CD8-positive, alpha-beta memory T cell (primary cell): ENCODE measurements at places on chromosomes 3 and 15. TPM values are rescaled to one million over a fixed set of nuclear protein-coding genes. Genes with fewer than 3 reads are reported as not detected.

DNA sequence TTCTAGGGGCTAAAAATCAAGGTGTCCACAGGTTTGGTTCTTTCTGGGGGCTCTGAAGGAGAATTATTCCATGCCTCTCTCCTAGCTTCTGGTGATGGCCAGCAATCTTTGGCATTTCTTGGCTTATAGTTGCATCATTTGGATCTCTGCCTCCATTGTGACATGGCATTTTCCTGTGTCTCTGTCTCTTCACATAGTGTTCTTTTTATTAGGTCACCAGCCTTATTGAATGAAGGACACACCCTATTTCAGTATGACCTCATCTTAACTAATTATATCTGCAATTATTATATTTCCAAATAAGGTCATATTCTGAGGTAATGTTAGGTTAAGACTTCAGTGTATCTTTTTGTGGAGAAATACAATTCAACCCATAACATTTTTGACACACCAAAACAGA lies 3.2 kb upstream of the GBE1 start:
- H3K27ac ChIP-seq: no peak overlapping the region
- no peaks in the 10 kb centered on the region for H3K27me3 ChIP-seq
- DNase-seq: no peak
- H3K4me3 ChIP-seq: no peak overlapping the region

Gene PRTG
- total RNA-seq: not detected

- H3K27me3 ChIP-seq: peaks cover 6% of the 10 kb centered on the region
- DNase-seq: no peak
- H3K27ac ChIP-seq: no peak overlapping the region
Measured at GRCh38 chr15:25670025-25670554, 193.0 kb downstream of the ATP10A start.

DNA sequence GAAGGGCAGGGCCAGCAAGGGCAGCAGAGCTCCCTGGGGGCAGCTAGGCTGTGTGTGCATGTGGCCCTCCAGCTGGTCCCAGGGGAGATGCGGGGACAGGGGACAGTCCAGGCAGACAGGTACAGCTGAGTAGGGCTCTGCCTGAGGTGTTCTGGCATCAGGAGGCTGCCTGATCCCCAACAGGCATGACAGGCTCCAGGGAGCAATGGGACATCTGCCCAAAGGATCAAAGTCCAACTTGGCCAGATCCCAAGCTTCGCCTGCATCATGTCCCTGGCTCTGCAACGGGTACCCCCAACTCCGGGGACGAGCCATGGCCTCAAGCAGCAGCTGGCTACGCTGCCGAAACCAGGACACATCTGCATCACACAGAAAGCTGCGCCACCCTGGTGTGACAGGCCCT lies 21.8 kb downstream of the ATRIP start:
- no peaks in the 10 kb centered on the region for H3K27me3 ChIP-seq
- no peak for DNase-seq
- H3K36me3 ChIP-seq: peaks cover 28% of the 10 kb centered on the region
- H3K27ac ChIP-seq: no peak overlapping the region

DNA sequence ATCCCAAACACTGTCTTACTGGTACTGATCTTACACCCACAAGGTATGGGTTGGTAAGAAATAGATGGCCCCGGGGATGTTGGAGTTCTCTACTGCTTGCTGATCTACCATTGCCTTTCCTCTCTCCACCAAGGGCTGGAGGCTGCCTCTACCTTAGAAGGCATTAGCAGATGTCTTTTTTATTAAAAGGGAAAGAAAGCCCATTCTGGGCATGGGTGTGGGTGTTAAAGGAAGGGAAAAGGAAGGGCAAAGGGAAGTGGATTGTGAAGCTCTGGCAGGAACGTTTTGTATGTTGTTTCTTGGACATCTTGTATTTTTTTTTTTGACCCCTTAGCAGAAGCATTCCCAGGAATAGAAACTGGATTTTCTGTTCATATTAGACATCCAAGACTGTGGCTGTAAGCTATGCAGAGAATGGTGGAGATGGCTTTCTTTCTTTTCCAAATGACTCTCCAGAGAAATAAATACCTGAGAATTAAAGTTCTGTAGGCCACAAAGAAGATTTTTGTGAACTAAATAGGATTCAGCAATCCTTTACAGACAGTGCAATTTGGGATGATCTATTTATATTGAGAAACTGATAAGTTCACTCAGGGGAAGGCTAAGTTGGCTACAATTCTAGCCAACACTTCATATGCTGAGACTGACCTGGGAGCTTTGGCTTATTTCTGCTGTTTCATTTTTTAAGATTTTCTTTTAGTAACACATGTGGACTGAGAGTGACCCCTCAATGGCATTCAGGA lies 108.8 kb downstream of the TOP2B start:
- DNase-seq: no peak
- H3K4me1 ChIP-seq: no peaks in the 10 kb centered on the region
- no peak overlapping the region for H3K27ac ChIP-seq
- H3K4me3 ChIP-seq: no peak overlapping the region
- no peaks in the 10 kb centered on the region for H3K27me3 ChIP-seq
- H3K36me3 ChIP-seq: no peaks in the 10 kb centered on the region

- H3K4me3 ChIP-seq: no peak overlapping the region
- no peaks in the 10 kb centered on the region for H3K36me3 ChIP-seq
- no peaks in the 10 kb centered on the region for H3K4me1 ChIP-seq
Measured at GRCh38 chr3:42755681-42756578, 17.1 kb downstream of the CCDC13 start.

GRCh38 chr15:44099671-44100070 lies 95.4 kb downstream of the FRMD5 start:
- H3K4me3 ChIP-seq: no peak overlapping the region
- H3K27me3 ChIP-seq: no peaks in the 10 kb centered on the region
- no peak overlapping the region for H3K27ac ChIP-seq
- no peaks in the 10 kb centered on the region for H3K4me1 ChIP-seq
- H3K36me3 ChIP-seq: no peaks in the 10 kb centered on the region
- DNase-seq: no peak

Gene FANCD2OS
- not detected for total RNA-seq

Gene SLCO2A1
- not detected for total RNA-seq

- DNase-seq: no peak
- H3K4me1 ChIP-seq: no peaks in the 10 kb centered on the region
- H3K36me3 ChIP-seq: no peaks in the 10 kb centered on the region
- no peak overlapping the region for H3K4me3 ChIP-seq
- H3K27me3 ChIP-seq: no peaks in the 10 kb centered on the region
- no peak overlapping the region for H3K27ac ChIP-seq
Measured at GRCh38 chr3:15497964-15498363, 23.5 kb downstream of the COLQ start.

Gene NR2F2
- not detected for total RNA-seq

GRCh38 chr15:59380902-59381610 lies 8.4 kb upstream of the MYO1E start:
- no peak overlapping the region for H3K27ac ChIP-seq
- DNase-seq: no peak
- H3K27me3 ChIP-seq: no peaks in the 10 kb centered on the region
- no peak overlapping the region for H3K4me3 ChIP-seq

DNA sequence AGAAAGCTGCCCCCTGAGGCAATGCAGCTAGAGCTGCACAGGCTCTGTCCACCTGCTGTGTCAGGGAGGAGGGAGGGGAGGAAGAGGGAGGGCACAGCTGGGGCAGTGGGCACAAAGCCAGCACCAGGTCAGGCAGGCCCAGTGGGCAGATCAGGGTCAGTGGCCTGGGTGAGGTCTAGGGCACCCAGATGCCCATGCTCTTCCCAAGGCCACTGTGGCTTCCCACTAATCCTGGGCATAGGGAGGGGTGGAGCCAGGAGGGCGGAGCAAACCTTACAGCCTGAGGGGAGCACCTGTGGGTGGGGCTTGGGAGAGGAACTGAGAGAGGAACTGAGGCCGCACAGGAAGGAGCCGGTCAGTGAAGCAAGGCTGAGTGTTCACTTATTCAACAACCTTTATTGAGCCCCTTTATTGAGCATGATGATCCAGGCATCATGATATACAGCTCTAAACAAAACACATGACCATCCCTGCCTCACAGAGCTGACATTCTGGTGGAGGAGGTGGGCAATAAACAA lies 55.0 kb downstream of the RHCG start:
- no peaks in the 10 kb centered on the region for H3K36me3 ChIP-seq
- H3K4me3 ChIP-seq: no peak overlapping the region
- no peak overlapping the region for H3K27ac ChIP-seq
- no peak for DNase-seq
- no peaks in the 10 kb centered on the region for H3K4me1 ChIP-seq
- H3K27me3 ChIP-seq: peaks cover 6% of the 10 kb centered on the region

- no peak for DNase-seq
- H3K27ac ChIP-seq: no peak overlapping the region
- no peaks in the 10 kb centered on the region for H3K36me3 ChIP-seq
- H3K4me3 ChIP-seq: no peak overlapping the region
- H3K4me1 ChIP-seq: peaks cover 68% of the 10 kb centered on the region
- no peaks in the 10 kb centered on the region for H3K27me3 ChIP-seq
Measured at GRCh38 chr15:63211549-63211948, 22.1 kb downstream of the RAB8B start.

Gene GOLGA6A
- 0.07 TPM for total RNA-seq

Gene IL17RE
- 1.2 TPM for total RNA-seq

GRCh38 chr15:57526076-57526475 lies 65.6 kb upstream of the MYZAP start:
- H3K4me1 ChIP-seq: no peaks in the 10 kb centered on the region
- no peak overlapping the region for H3K27ac ChIP-seq
- H3K4me3 ChIP-seq: no peak overlapping the region
- DNase-seq: no peak

DNA sequence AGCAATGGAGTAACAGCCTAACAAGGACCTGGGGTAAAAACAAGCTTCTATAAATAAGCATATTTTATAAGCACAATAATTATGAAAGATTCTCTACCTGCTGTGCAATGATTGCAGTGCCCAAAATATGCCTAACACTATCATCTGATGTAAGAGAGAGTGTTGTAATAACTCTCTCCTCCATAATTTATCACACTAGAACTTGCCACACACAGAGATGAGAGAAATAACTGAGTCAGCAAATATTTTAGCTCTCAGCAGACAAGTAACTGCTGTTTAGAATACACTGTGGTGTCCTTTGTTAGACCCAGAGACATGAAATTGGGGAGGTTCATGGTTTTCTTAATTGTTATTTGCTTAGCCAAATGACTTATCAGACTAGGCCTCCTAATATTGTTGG lies 105.3 kb upstream of the ACP3 start:
- H3K27ac ChIP-seq: no peak overlapping the region
- no peak for DNase-seq
- no peaks in the 10 kb centered on the region for H3K27me3 ChIP-seq
- no peaks in the 10 kb centered on the region for H3K4me1 ChIP-seq

- no peaks in the 10 kb centered on the region for H3K36me3 ChIP-seq
- no peak overlapping the region for H3K4me3 ChIP-seq
- H3K27ac ChIP-seq: no peak overlapping the region
- no peaks in the 10 kb centered on the region for H3K27me3 ChIP-seq
Measured at GRCh38 chr3:181790561-181790960, 78.8 kb downstream of the SOX2 start.

GRCh38 chr3:131596884-131597283 lies 94.1 kb upstream of the MRPL3 start:
- H3K4me1 ChIP-seq: no peaks in the 10 kb centered on the region
- no peaks in the 10 kb centered on the region for H3K36me3 ChIP-seq
- no peaks in the 10 kb centered on the region for H3K27me3 ChIP-seq

GRCh38 chr3:9156604-9157003 lies 92.8 kb downstream of the SRGAP3 start:
- no peak for DNase-seq
- no peak overlapping the region for H3K27ac ChIP-seq
- no peaks in the 10 kb centered on the region for H3K36me3 ChIP-seq
- H3K4me3 ChIP-seq: no peak overlapping the region

Gene TMEM212
- total RNA-seq: not detected

Gene CYP1A2
- total RNA-seq: not detected

DNA sequence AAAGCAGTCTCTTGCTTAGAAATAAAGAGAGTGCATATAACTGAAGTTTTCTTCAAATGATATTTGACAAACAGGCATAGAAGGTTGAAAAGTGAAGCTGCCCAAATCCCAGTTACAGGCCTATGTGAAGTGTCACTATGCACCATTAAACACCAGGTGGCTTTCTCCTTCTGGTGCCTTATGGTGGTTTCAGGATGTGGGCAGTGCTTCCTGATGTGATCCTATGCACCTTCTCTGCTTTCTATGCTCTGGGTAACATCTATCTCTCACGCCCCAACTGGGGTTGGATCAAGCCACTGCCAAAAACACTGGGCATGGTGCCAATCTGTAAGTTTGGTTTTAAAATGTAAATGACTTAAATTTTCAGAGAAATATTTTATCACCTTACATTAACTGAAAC lies 744.7 kb downstream of the TUSC7 start:
- H3K4me3 ChIP-seq: no peak overlapping the region
- no peaks in the 10 kb centered on the region for H3K27me3 ChIP-seq
- no peaks in the 10 kb centered on the region for H3K36me3 ChIP-seq
- no peak overlapping the region for H3K27ac ChIP-seq
- no peak for DNase-seq

- no peak overlapping the region for H3K27ac ChIP-seq
- H3K4me3 ChIP-seq: no peak overlapping the region
- no peak for DNase-seq
- no peaks in the 10 kb centered on the region for H3K4me1 ChIP-seq
Measured at GRCh38 chr3:85081191-85081906, 122.6 kb downstream of the CADM2 start.

- no peak overlapping the region for H3K27ac ChIP-seq
- no peak overlapping the region for H3K4me3 ChIP-seq
- no peaks in the 10 kb centered on the region for H3K4me1 ChIP-seq
- no peaks in the 10 kb centered on the region for H3K27me3 ChIP-seq
Measured at GRCh38 chr3:22401499-22401898, 650.5 kb upstream of the ZNF385D start.
